Kidney tubule cell (primary cell): ENCODE measurements at places on chromosomes 3 and 15.

- no peak for DNase-seq
Measured at GRCh38 chr3:169390741-169391305, 272.7 kb downstream of the MECOM start.

- no peak for DNase-seq
Measured at GRCh38 chr3:113968986-113969385, 21.2 kb downstream of the ZDHHC23 start.

DNA sequence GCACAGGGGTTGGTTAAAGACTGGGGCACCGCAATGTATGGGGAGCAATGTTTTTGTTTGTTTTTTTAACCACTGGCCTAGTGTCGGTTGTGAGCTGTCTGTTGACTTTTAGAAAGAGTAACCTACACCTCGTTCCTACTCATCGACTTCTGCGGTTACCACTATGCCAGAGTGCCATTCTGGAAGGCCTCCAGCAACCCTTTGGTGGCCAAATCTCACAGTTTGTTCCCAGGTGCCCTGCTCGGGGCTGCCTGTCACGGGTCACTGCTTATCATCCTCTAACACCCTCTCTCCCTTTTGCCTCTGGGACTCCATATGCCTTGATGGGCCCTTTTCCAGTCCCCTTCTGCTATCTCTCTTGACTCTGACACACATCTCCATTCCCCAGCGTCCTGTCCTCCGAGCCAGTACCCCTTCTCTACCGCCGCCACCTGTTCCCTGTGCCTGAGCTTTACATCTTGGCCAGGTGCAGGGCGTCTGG lies 290.4 kb upstream of the C2CD4B start:
- no peak for DNase-seq

- DNase-seq = no peak
Measured at GRCh38 chr3:82085356-82085755, 323.9 kb upstream of the GBE1 start.

GRCh38 chr3:140188285-140188684 lies 253.3 kb downstream of the CLSTN2 start:
- no peak for DNase-seq

GRCh38 chr15:67009576-67010569 lies 55.5 kb upstream of the SMAD3 start:
- DNase-seq = no peak
